Activated T-helper 17 cell treated with anti-CD3 and anti-CD28 coated beads, Interleukin-2, amount 50 U/mL, for 72 hours (primary cell): ENCODE measurements at places on chromosomes 12 and 14.

DNA sequence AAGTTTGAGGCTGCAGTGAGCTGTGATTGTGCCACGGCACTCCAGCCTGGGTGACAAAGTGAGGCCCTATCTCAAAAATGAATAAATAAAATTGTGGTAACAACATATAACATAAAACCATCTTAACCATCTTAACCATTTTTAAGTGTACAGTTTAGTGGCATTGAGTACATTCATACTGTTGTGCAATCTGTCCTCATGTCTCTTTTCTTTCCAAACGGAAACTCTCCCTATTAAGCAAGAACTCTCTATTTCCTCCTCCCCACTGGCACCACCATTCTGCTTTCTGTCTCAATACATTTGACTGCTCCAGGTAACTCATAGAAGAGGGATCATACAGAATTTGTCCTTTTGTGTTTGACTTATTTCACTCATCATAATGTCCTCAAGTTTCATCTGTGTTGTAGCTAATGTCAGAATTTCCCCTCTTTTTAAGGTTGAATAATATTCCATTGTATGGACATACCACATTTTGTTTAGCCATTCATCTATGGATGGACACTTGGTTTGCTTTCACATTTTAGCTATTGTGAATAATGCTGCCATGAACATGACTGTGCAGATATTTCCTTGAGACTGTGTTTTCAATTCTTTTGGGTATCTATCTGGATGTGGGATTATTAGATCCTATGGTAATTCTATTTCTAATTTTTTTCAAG lies 4.4 kb upstream of the MARK3 start:
- ATAC-seq, result no peak
- H3K36me3 ChIP-seq, result peaks cover 1% of the 10 kb centered on the region
- H3K27me3 ChIP-seq, result peaks cover 4% of the 10 kb centered on the region
- H3K4me1 ChIP-seq, result peaks cover 7% of the 10 kb centered on the region
- H3K27ac ChIP-seq, result no peak overlapping the region

GRCh38 chr14:35403114-35403602 lies 1.4 kb downstream of the NFKBIA start:
- H3K27ac ChIP-seq, result peak overlapping the region; percentile 97
- H3K36me3 ChIP-seq, result peaks cover 62% of the 10 kb centered on the region
- peak overlapping the region; percentile 97 for H3K4me3 ChIP-seq
- no peaks in the 10 kb centered on the region for H3K27me3 ChIP-seq
- H3K4me1 ChIP-seq, result peaks cover 36% of the 10 kb centered on the region
- ATAC-seq, result peak; percentile 15

DNA sequence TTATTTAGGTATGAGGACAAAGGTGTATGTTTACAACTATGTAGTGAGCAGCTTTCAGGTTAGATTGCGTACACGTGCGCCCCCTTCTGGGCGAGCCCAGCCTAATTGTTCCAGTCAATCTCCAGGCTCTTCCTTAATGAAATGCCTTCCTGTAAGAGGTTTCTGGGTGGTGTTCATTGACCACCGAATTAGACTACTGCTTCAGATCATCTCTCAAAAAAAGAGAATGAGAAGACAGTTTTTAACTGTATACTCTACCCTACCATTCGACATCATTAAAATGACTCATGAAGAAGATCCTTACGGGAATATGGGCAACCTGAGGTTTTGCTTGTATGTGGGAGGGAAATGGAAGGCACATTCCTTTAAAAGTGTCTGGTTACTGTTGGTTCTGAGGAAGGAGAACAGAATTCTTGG lies 2.1 kb downstream of the LUM start:
- H3K4me3 ChIP-seq, result no peak overlapping the region
- ATAC-seq, result peak; percentile 59
- no peaks in the 10 kb centered on the region for H3K36me3 ChIP-seq
- no peak overlapping the region for H3K27ac ChIP-seq
- H3K4me1 ChIP-seq, result no peaks in the 10 kb centered on the region
- H3K27me3 ChIP-seq, result peaks cover 4% of the 10 kb centered on the region

GRCh38 chr14:67524634-67524963 lies 8.5 kb upstream of the PLEKHH1 start:
- no peaks in the 10 kb centered on the region for H3K4me1 ChIP-seq
- no peak overlapping the region for H3K27ac ChIP-seq
- no peaks in the 10 kb centered on the region for H3K36me3 ChIP-seq
- no peak overlapping the region for H3K4me3 ChIP-seq
- peaks cover 24% of the 10 kb centered on the region for H3K27me3 ChIP-seq

- H3K36me3 ChIP-seq, result no peaks in the 10 kb centered on the region
- H3K27me3 ChIP-seq, result peaks cover 11% of the 10 kb centered on the region
- H3K4me1 ChIP-seq, result no peaks in the 10 kb centered on the region
- no peak for ATAC-seq
- H3K27ac ChIP-seq, result no peak overlapping the region
Measured at GRCh38 chr14:90140956-90141316, 79.1 kb downstream of the KCNK13 start.

DNA sequence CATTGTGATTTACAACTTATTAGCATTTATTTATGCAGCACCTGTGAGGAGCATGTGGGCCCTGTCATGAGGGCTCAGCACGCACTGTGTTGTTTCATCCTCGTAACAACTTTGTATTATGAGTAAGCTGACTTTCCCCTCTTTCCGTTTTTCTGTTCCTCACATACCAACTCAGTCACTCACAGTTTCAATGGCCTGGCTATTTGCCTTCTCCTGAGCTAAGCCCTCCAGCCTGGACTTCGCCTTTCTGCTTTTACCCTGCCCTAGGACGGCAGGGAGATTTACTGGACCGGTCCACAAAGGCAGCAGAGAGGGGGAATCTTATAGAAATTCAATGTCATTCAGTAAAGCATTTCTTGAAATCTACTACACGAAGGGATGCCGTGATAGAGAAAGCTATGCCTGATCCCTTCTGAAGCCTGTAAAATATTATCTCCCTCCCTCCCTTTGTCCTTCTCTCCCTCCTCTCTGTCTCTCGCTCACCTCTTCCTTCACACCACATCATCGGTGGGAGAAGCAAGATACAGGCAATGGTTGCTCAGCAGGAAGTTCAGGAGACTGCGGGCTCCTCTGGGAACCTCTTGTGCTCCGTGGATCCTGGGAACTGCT lies 219.2 kb upstream of the TBX3 start:
- H3K27ac ChIP-seq, result no peak overlapping the region
- no peak for ATAC-seq
- H3K4me1 ChIP-seq, result no peaks in the 10 kb centered on the region

DNA sequence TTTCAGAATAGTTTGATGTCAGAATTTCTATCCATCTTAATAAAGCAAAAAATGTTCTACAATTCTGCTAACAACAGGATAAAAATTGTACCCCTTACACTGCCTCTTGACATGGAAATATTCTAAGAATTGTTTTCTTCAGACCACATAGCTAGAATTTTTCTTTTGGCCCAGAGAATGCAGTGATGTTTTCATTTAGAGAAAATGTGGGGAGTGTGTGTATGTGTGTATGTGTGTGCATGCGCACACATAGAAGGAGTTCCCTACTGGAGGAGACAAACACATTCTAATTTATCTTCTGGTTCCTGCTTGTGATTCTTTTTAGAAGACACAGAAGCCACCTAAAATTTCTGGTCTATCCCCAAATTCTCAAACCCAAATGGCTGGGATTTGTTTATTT lies 1145.7 kb downstream of the VRK1 start:
- H3K4me3 ChIP-seq, result no peak overlapping the region
- peaks cover 14% of the 10 kb centered on the region for H3K36me3 ChIP-seq
- no peak for ATAC-seq
- no peaks in the 10 kb centered on the region for H3K27me3 ChIP-seq
- H3K27ac ChIP-seq, result no peak overlapping the region
- H3K4me1 ChIP-seq, result peaks cover 6% of the 10 kb centered on the region

DNA sequence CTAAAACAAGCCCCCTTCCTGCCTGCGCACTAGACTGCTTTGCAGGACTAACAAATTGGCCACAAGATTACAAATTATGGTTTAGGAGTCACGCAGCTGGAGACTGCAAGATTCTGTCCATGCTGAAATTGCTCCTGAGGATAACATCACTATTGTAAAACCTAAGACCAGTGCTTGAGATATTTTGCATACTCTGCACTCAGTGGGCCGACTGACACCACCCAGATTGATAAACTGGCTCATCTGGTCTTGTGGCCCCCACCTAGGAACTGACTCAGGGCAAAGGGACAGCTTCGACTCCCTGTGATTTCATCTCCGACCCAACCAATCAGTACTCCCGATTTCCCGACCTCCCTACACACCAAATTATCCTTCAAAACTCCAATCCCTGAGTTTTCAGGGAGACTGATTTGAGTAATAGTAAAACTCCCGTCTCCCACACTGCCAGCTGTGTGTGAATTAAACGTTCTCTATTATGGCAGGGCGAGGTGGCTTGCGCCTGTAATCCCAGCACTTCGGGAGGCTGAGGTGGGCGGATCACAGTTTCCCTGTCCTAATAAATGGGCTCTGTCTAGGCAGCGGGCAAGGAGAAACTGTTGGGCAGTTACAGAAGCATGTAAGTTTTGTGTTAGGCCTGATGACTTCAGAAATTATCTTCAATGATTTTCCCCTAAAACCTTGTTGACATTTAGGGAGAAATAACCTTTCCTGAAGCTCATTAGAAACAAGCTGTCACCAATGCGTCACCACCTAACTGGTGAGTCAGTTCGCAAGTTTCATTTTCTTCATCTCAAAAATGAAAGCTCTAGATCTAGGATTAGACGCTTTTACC lies 5.3 kb upstream of the UBC start:
- ATAC-seq, result peak; percentile 12
- peaks cover 42% of the 10 kb centered on the region for H3K4me1 ChIP-seq

DNA sequence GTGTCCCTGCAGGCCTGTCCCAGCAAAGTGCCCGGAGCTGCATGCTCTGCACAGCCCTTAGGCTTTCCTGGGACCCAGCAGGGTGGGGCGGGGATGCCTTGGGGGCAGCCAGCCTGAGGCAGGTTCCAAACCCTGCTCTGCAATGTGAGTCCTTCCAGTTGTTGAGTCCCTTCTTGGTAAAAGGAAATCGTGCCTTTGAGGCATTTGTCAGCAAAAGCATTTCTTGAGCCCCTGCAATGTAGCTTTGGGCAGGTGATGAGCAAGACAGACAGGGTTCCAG lies 38.1 kb upstream of the TRAF3 start:
- H3K27ac ChIP-seq, result no peak overlapping the region
- peaks cover 6% of the 10 kb centered on the region for H3K36me3 ChIP-seq
- H3K4me1 ChIP-seq, result no peaks in the 10 kb centered on the region
- no peaks in the 10 kb centered on the region for H3K27me3 ChIP-seq
- no peak overlapping the region for H3K4me3 ChIP-seq
- no peak for ATAC-seq

- peaks cover 63% of the 10 kb centered on the region for H3K36me3 ChIP-seq
- H3K4me1 ChIP-seq, result peaks cover 25% of the 10 kb centered on the region
- no peaks in the 10 kb centered on the region for H3K27me3 ChIP-seq
- H3K27ac ChIP-seq, result peak overlapping the region; percentile 96
- no peak for ATAC-seq
- H3K4me3 ChIP-seq, result peak overlapping the region; percentile 90
Measured at GRCh38 chr12:76031081-76031413, 529 bp downstream of the PHLDA1 start.

DNA sequence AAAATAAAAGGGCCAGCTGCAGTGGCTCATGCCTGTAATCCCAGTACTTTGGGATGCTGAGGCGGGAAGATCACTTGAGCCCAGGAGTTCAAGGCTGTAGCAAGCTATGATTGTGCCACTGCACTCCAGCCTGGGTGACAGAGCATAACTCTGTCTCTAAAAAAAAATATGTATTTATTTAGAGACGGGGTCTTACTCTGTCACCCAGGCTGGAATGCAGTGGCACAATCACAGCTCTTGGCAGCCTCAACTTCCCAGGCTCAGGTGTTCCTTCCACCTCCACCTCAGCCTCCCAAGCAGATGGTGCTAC lies 179.3 kb upstream of the ATF7IP start:
- no peaks in the 10 kb centered on the region for H3K4me1 ChIP-seq
- peaks cover 8% of the 10 kb centered on the region for H3K27me3 ChIP-seq
- H3K27ac ChIP-seq, result no peak overlapping the region
- no peaks in the 10 kb centered on the region for H3K36me3 ChIP-seq
- no peak for ATAC-seq

DNA sequence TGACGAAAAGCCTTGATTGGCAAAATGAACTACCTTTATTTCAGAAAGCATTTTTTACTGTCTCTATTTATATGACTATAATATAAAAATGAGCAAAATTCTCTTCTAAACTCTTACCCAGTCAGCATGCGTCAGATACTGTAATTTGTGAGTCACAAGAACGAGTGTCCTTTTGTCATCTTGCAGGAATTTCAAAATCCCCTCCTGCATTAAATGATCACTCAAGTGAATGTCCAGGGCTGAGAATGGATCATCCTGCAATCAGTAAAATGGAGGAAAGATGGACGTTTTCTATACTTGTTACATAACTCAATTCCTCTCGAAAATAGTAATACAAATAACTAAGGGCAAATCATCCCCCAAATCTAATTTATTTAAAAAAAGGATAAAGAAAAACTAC lies 77.7 kb upstream of the KCNJ8 start:
- H3K4me1 ChIP-seq, result no peaks in the 10 kb centered on the region
- H3K4me3 ChIP-seq, result no peak overlapping the region
- no peak overlapping the region for H3K27ac ChIP-seq
- peaks cover 18% of the 10 kb centered on the region for H3K27me3 ChIP-seq
- no peaks in the 10 kb centered on the region for H3K36me3 ChIP-seq
- ATAC-seq, result no peak
